Neuronal stem cell (in vitro differentiated cells): ENCODE measurements at places on chromosomes 12 and 14.

DNA sequence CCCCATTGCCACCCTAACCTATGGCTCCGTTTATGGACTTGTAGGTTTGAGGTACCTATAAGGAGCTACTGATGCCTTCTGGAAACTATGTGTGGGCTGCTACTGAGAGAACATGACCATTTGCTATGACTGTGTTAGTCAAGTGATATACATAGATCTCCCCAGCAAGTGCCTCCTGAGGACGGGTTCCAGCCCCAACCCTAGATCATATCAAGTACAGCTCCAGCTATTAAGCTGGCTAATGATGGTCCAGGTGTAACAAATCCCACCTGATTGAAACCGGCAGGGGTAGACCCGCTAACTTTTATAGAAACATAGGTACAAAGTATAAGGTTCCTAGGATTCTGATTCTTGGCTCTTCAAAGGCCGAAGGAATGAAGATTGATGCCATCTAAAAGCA is 23.7 kb downstream of the NINJ2 start:
- no peaks in the 10 kb centered on the region for H3K4me1 ChIP-seq
- H3K36me3 ChIP-seq: no peaks in the 10 kb centered on the region
- no peak overlapping the region for H3K4me3 ChIP-seq
- H3K27me3 ChIP-seq: no peaks in the 10 kb centered on the region

DNA sequence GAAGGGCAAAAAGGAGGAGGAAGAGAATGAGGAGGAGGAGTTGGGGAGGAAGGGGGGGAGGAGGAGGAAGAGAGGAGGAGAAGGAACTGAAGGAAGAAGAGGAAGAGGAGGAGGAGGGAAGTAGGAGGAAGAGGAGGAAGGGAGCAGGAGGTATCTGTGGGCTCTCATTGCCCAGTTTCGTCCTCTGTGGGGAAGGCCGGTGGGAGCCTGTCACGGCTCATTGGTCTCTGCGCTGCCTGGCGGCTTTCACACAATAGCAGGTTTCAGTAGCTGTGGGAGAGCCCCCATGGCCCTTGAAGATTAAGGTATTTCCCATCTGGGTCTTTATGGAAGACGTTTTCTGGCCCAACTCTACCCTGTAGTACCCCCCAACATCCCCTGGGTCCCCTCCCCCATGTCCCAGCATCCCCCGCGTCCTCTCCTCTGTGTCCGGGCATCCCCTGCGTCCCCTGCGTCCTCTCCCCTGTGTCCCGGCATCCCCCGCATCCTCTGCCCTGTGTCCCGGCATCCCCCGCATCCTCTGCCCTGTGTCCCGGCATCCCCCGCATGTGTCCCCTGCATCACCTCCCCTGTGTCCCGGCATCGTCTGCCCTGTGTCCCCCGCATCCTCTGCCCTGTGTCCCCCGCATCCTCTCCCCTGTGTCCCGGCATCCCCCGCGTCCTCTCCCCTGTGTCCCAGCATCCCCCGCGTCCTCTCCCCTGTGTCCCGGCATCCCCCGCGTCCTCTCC is 278.2 kb upstream of the SFSWAP start:
- no peak for DNase-seq
- peaks cover 19% of the 10 kb centered on the region for H3K4me1 ChIP-seq
- H3K27ac ChIP-seq: no peak overlapping the region
- no peak overlapping the region for H3K4me3 ChIP-seq

DNA sequence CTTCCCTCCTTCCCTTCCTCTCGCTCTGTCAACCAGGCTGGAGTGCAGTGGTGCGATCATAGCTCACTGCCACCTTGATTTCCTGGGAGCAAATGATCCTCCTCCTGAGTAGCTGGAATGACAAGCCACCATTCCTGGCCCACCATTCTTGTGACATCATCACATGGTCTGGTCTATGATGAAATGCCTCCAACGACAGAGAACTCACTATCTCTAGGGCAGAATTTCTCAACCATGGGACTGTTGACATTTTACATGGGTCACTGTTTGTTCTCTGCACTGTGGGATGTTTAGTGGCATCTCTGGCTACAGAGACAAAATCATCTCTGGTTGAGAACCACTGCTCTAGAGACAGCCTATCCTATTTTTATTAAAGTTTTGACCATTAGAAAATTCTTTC is 9.7 kb downstream of the VRK1 start:
- H3K27me3 ChIP-seq: no peaks in the 10 kb centered on the region
- H3K4me1 ChIP-seq: no peaks in the 10 kb centered on the region
- H3K27ac ChIP-seq: no peak overlapping the region
- no peak for DNase-seq
- peaks cover 16% of the 10 kb centered on the region for H3K36me3 ChIP-seq

DNA sequence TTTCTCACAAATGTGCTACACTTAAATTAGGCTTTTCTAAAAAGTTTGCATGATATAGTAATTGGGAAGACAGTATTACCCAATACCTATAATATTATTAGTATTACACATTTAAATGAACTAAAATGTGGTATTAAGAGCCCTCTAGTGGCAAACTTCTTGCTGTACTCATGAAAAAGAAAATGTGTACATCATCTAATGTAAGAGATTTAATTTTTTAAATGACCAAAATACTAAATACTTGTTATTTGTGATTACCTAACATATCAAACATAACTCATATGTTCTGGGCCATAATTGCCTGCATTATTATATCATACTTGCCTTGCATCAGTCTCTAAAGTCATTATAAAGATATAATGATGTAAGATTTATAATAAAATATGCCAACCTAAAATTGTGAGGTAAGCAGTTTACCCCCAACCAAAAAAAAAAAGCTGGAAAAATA is 64.2 kb downstream of the DNAI7 start:
- no peaks in the 10 kb centered on the region for H3K36me3 ChIP-seq
- no peaks in the 10 kb centered on the region for H3K27me3 ChIP-seq
- H3K4me1 ChIP-seq: no peaks in the 10 kb centered on the region

- no peaks in the 10 kb centered on the region for H3K27me3 ChIP-seq
- no peak for DNase-seq
- H3K36me3 ChIP-seq: no peaks in the 10 kb centered on the region
Measured at GRCh38 chr12:65785500-65785899, 38.8 kb upstream of the HMGA2 start.

DNA sequence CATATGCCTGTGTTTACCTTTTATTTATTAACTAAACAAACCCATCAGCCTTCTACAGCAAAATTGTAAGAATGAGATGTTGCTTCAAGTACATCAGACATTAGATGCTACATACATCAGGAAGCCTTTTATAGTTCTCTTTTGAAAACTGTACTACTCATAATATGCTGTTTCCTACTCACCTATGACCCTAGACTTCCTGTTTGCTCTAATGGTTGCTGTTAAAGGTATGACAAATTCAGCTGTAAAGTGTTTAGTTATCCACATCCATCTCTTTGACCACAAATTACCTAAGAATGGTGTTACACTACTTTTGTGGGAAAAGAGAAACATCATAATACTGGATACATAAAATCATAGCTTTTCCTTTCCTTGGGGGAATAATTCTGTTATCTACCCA is 220.0 kb downstream of the RAD51B start:
- DNase-seq: no peak
- H3K27ac ChIP-seq: no peak overlapping the region
- no peaks in the 10 kb centered on the region for H3K36me3 ChIP-seq
- H3K4me3 ChIP-seq: no peak overlapping the region
- peaks cover 8% of the 10 kb centered on the region for H3K4me1 ChIP-seq
- no peaks in the 10 kb centered on the region for H3K27me3 ChIP-seq

DNA sequence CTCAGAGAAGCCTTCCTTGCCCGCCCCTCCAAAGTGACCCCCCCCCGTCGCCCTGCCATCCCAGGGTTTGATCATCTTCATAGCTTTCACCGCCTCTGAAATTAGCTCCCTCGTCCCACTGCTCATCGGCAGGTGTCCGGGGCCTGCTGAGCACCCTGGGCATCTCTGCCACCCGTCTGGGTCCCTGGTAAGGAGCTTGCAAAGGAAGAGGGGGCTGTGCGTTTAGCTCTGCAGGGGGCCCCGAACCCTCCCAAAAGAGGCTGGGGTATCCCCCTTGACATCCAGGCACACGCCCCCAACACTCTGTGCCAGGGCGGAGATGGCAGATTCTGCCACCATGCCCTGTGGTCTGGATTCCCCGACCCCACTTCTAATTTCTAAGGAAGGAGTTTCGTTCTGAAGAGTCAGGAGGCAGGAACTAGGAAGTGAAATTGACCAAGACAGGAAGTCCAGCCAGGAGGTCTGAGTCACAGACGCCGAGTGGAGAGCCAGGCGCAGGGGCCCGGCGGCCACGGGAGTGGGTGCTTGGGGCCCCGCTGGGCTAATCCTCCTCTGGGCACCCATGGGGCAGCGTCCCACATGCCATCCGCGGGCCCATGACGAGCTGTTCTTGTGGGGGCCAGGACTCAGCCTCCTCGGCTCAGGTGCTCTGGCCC is 95.7 kb downstream of the RFLNA start:
- no peak for DNase-seq
- no peak overlapping the region for H3K27ac ChIP-seq

- peaks cover 4% of the 10 kb centered on the region for H3K4me1 ChIP-seq
- no peak overlapping the region for H3K27ac ChIP-seq
- no peak for DNase-seq
- H3K4me3 ChIP-seq: no peak overlapping the region
Measured at GRCh38 chr14:61174987-61175386, 106.2 kb downstream of the TMEM30B start.

DNA sequence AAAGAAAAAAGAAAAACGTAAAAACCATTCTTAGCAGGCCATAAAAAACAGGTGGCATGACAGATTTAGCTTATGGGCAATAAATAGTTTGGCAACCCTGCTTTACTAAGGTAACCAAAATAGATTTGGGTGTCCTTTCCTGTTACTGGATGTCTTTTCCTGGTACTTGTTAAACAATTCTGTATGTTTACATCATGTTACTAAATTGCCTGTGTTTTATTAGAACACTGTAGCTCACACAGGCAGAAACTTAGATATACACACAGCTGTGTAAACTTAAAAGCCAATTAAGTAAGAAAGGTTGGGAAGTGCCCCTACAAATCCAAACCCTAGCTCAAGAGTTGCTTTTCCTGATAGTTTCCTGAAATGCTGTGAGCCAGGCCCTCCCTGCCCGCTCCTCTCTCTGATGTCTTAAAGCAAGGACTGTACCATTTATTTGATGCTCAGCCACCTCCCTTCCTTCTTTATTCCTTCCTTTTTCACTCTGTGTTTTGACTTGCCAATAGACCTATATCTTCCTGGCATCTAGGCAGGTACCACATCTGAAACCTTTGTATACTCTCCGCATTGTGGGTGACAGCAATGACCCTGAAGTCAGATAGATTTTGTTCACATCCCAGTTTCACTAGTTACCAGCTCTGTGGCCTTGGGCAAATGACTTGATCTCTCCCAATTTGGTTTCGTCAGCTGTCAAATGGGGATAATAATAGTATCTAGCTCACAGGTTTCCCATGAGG is 3.7 kb upstream of the CAMKK2 start:
- no peak overlapping the region for H3K4me3 ChIP-seq
- no peaks in the 10 kb centered on the region for H3K27me3 ChIP-seq
- H3K27ac ChIP-seq: no peak overlapping the region
- no peak for DNase-seq

DNA sequence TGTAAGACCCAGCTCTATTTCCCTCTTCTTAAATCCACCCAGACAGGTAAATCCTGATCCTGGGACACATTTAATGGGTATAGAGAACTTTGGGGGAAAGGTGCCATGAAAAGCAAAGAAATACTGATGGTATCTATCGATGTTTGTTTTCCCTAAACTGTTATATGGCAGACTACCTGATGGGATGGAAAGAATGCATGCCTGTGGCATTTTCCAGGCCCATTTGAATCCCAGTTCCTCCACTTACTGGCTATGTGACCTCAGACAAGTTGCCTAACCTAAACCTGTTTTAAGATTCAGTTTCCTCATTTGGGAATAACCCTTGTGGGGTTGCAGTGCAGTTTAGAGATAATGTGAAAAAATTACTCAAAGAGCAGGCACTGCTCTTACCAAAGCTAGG is 404.5 kb downstream of the FUT8 start:
- H3K27me3 ChIP-seq: no peaks in the 10 kb centered on the region
- no peak overlapping the region for H3K4me3 ChIP-seq
- peaks cover 5% of the 10 kb centered on the region for H3K4me1 ChIP-seq
- no peak overlapping the region for H3K27ac ChIP-seq

DNA sequence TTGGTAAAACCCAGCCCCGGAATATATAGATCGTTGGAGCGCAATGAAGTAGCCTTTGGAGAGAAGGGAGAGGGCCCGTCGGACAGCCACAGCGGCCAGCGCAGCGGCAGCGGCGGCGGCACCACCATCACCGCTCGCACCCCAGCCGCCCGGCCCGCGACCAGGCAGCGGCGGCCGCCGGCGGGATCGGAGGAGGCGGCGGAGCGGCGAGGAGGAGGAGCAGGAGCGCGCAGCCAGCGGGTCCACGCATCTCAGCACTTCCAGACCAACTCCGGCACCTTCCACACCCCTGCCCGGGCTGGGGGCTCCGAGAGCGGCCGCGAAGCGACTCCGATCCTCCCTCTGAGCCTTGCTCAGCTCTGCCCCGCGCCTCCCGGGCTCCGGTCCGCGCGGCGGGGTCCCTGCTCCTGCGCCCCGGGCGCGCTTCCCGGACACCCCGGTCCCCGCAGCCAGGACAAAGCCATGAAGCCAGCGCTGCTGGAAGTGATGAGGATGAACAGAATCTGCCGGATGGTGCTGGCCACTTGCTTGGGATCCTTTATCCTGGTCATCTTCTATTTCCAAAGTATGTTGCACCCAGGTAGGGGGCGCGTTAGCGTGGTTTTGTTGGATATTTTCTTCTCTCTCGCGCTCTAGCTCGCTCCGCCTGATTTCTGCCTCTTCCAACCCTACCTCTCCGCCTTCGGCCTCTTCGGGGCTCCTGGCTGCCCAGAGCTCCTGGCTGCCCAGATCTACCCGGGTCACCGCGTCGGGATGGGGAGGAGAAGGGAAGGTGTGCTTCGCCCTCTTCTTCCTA is 400 bp downstream of the CHST11 start:
- H3K27me3 ChIP-seq: no peaks in the 10 kb centered on the region
- peaks cover 14% of the 10 kb centered on the region for H3K4me1 ChIP-seq
- no peaks in the 10 kb centered on the region for H3K36me3 ChIP-seq
- H3K4me3 ChIP-seq: peak overlapping the region; percentile 81
- peak; percentile 67 for DNase-seq
- peak overlapping the region; percentile 90 for H3K27ac ChIP-seq

GRCh38 chr12:16756833-16757555 is 151.0 kb upstream of the LMO3 start:
- DNase-seq: peak; percentile 31
- no peak overlapping the region for H3K27ac ChIP-seq

DNA sequence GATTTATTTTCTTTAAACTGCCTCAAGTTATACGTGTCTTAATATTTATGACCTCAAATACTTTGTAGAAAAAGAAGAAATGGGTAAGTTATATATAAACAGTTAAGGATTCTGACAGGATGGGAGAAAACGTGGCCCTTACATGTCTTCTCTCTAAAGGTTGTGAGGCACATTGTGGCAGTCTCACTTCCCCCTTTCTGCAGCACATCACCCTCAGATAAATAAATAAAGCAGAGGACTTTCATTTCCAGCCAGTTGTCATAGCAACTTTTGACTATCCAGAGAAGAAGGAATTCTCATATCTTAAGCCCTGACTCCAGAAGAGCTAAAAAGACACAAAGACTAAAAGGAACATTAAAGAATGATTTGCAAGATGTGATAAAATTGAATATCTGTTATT is 28.8 kb upstream of the CEP83 start:
- H3K36me3 ChIP-seq: no peaks in the 10 kb centered on the region
- no peak for DNase-seq
- H3K27ac ChIP-seq: no peak overlapping the region

GRCh38 chr12:67942724-67943123 is 46.5 kb upstream of the IFNG-AS1 start:
- peaks cover 6% of the 10 kb centered on the region for H3K27me3 ChIP-seq
- no peaks in the 10 kb centered on the region for H3K4me1 ChIP-seq
- H3K36me3 ChIP-seq: no peaks in the 10 kb centered on the region
- H3K4me3 ChIP-seq: no peak overlapping the region
- H3K27ac ChIP-seq: no peak overlapping the region
- DNase-seq: no peak
